ENCODE measurements at places on chromosomes 7 and 10.

- DNase-seq: no peak
Observed at GRCh38 chr10:126373147-126373546, 15.1 kb downstream of the ADAM12 start.

- no peak for DNase-seq
Observed at GRCh38 chr7:45238806-45239205, 81.2 kb downstream of the RAMP3 start.

GRCh38 chr7:93663561-93664299 is 89.2 kb upstream of the CALCR start:
- DNase-seq: no peak

GRCh38 chr7:12921751-12922345 is 234.4 kb downstream of the ARL4A start:
- DNase-seq: no peak

DNA sequence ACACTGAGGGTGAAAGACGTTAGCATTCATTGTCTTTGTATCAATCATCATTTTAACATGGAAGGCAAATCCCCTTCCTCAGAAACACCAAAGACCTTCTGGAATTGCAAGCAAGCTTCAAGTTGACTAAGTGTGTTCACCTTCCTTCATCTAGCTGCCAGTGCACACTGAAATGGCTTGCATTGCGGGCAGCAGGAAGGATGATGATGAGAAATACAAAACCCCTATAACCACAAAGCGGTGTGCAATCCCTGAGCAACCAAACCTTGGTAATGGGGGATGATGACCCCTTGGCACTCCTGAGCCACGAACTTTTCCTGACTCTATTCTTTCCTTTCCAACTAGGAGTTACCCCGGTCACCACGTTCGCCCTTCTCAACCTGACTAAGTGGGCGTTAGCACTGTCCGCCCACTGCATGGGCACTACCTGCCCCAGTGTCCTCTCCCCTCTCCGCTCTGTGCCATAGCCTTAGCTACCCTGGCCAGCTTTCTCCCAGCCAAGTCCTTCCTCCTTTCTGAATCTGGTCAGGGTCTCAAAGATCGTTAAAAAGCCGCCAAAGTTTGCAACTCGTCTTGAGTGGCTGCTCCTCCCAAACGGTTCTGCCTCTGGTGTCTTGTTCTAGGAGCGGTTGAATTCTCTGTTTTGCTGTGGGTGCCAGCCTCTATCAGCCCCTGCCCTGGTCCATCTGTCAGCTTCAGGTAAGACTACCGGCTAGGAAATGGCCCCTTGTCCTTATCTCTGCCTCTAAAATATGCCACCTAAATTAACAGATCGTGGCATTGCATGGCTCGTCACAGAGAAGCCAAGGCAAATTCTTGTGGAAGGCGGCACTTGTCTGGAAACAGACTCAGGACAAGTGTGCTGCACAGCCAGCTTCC is 586 bp upstream of the AOC1 start:
- no peak for DNase-seq

DNA sequence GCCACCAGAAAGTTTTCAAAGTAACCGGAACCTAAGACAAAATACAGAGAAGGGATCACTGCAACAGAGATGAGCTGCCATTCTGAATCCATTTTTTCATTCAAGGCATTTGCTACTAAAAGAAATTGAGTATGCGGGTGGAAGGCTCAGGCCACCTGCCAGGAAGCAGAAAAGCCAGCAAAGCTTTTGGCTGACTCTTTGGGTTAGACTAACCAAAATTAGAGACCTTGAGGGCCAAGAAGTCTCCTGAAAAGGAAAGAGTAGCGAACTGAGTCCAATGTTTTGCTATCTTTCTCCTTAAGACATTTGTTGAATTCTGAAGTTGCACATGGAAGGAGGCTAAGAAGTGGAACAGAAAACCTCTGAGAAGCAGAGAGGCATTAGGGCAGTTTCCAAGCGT is 79.0 kb downstream of the FAS start:
- no peak for DNase-seq

GRCh38 chr7:939843-940242 is 14.6 kb downstream of the ADAP1 start:
- no peak for DNase-seq

Data from CD4-positive, alpha-beta T cell treated with Interleukin-15 for 4 hours (primary cell).